ENCODE measurements at places on chromosomes 1 and 21. TPM values are rescaled to one million over a fixed set of nuclear protein-coding genes. Genes with fewer than 3 reads are reported as not detected.

Gene CD34
- total RNA-seq: not detected

Gene NDUFV3
- total RNA-seq: 72.1 TPM

Gene S100A14
- total RNA-seq: not detected

Gene SYNC
- 50.0 TPM for total RNA-seq

Gene FCMR
- total RNA-seq: 0.36 TPM

Gene GNAT2
- total RNA-seq: not detected

Gene FAM167B
- not detected for total RNA-seq

Gene FCRL1
- total RNA-seq: not detected

Gene ZNF697
- 0.22 TPM for total RNA-seq

Gene DNASE2B
- total RNA-seq: not detected

Gene CXADR
- total RNA-seq: 0.12 TPM

Gene PLEKHN1
- not detected for total RNA-seq

Gene NBPF4
- total RNA-seq: 4.4 TPM

Gene FAM177B
- total RNA-seq: not detected

Gene FCRLA
- 2.2 TPM for total RNA-seq

GRCh38 chr1:28482702-28483101 lies 23.1 kb upstream of the RCC1 start:
- no peak for DNase-seq

DNA sequence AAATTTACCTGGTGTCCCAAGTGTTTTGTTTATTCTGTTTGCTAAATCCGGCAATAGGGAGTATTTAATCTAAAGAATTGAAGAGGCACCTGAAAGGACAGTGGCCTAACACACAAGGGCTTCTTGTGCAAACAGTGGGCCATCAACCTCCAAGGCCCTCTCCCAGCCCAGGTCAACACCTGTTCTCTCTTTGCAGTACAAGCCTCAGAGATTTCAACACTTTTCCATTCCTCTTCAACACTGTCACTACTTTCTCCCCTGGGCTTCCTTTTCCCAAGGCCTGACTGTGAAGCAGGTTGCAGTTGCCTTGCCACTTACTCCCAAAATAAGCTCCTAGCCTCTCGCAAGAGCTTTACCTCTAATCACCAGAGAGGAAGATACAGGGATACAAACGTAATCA lies 3.2 kb upstream of the SNAPIN start:
- no peak for DNase-seq

GRCh38 chr1:91245435-91245834 lies 159.2 kb downstream of the HFM1 start:
- no peak for DNase-seq

- no peak for DNase-seq
These were observed 119.5 kb downstream of the PCBP3 start for GRCh38 chr21:45763074-45763473.

- no peak for DNase-seq
These were observed 383.5 kb downstream of the NTNG1 start for GRCh38 chr1:107524301-107524700.

- DNase-seq: no peak
These were observed 115.0 kb upstream of the GALNT2 start for GRCh38 chr1:229951856-229952534.

DNA sequence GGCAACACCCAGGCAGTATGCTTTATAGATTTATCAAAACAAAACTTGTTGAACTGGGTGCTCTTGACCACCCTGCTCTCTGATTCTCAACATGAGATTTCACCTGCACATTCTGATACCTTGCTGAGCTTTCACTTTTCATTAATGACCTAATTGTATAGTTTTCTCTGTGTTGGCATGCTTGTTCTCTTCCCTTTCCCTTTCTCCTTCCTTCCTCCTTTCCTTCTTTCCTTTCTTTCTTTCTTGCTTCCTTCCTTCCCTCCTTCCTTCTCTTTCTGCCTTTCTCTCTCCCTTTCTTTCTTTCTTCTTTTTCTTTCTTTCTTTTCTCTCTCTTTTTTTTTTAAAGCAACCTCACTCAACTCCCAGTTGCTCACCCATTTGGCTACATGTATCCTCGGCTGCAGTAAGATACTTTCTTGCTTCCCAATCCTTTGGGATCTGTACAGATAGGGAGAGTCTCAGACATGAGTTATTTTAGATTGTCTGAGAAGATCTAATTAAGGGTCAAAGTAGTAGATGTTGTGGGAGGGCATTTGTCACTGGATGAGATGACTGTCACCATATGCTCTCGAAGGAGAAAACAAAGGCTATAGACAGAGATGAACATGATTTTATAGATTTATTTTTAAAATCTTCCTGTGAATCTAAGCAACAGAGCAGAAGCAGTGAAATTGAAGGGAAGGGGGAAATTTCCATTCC lies 458.0 kb downstream of the USP25 start:
- no peak for DNase-seq

- no peak for DNase-seq
These were observed 46.1 kb downstream of the ADAMTS1 start for GRCh38 chr21:26798856-26799751.

- peak; percentile 61 for DNase-seq
These were observed 142.3 kb downstream of the PLXNA2 start for GRCh38 chr1:208101661-208102431.

DNA sequence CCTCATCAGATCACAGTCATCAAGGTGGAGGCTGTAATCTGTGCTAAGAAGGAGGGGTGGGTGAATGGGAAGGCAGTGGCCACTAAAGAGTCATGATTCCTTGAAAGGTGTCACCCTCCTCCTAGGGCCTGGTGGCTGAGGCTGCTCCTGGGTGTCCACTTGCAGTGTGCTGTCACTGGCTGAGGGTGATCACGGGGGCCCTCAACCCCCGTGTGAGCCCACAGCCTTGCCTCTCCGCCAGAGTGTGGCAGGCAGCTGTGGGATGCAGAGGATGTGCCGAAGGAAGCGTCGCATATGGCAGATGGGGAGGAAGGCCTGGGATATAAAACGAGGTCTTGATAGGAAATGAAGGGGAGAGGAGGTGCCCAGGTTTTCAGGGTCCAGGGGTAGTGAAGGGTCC lies 476.5 kb downstream of the PTPRU start:
- DNase-seq: no peak

- no peak for DNase-seq
These were observed 383.3 kb downstream of the RRAGC start for GRCh38 chr1:38476111-38476849.

DNA sequence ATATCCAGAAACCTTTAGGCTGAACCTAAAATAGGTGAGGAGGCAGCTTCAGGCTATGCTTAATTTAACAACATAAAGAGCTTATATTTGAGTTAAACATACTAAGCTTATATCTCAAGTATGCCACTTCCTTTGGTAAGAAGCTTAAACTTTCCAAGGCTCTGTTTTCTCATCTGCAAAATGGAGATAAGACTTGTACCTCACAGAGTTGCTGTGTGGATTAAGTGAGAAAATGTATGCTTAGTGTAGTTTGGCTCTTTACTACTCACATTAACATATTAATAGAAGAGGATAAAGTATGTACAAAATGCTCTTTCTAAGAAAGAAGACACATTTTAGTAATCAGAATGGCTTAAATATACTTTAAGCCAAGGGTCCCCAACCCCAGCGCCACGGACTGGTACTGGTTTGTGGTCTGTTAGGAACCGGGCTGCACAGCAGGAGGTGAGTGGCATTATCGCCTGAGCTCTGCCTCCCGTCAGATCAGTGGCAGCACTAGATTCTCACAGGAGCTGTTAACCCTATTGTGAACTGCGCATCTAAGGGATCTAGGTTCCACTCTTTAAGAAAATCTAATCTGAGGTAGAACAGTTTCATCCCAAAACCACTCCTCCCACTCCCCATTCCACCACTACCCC lies 77.2 kb downstream of the HS2ST1 start:
- no peak for DNase-seq

GRCh38 chr1:19888112-19888511 lies 5.9 kb downstream of the OTUD3 start:
- no peak for DNase-seq

DNA sequence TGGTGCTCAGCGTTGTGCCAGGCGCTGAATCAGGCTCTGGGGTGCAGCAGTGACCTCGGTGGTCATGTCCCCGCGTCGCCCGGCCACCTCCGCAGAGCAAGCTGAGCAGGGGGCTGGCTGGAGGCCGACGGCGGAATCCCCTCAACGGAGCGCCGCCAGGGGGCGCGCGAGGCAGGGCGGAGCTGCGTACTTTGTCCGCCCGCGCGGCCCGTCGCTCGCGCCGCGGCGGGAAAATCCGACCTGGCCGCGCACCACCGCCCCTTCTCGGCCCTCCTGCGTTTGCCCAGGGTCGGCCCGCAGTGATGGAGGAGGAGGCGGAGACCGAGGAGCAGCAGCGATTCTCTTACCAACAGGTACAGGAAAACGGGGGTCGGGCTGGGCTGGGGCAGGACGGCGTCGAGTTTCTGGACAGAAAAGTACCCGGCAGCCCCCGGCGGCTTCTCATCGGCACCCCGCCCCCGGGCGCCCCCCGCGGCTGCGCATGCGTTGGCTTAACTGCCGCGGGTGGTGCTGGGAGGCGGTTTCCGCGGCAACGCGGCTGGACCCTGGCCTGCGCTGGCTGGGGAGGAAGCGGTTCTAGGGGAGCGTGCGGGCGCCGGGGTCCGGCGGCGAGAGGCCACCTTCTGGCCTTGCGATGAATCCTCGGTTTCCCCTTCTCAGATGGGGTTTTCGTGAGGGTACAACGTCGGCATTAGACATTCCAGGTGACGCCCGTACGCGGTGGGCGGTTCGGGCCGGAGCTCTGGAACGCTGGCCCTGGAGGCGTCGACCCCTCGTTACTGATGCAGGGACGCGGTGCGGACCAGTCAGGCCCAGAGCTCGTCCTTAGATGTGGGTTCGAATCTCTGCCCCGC lies at the start of gene CENPS:
TSS of gene CENPS (plus strand) at position 218 of the 854 bp plus-strand sequence. CDS start at position 303, 85 bp downstream.
- peak; percentile 82 for DNase-seq

- DNase-seq: peak; percentile 21
These were observed 222.2 kb downstream of the NRIP1 start for GRCh38 chr21:14842601-14843000.

- no peak for DNase-seq
These were observed 25.5 kb upstream of the GTF2B start for GRCh38 chr1:88916883-88917282.

DNA sequence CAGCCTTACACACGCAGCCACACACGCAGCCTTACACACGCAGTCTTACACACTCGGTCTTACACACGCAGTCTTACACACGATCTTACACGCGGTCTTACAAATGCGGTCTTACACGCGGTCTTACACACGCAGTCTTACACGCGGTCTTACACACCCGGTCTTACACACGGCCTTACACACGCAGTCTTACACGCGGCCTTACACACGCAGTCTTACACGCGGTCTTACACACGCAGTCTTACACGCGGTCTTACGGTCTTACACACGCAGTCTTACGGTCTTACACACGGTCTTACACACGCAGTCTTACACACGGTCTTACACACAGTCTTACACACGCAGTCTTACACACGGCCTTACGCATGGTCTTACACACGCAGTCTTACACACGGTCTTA lies 111.9 kb downstream of the PRDM16 start:
- no peak for DNase-seq

DNA sequence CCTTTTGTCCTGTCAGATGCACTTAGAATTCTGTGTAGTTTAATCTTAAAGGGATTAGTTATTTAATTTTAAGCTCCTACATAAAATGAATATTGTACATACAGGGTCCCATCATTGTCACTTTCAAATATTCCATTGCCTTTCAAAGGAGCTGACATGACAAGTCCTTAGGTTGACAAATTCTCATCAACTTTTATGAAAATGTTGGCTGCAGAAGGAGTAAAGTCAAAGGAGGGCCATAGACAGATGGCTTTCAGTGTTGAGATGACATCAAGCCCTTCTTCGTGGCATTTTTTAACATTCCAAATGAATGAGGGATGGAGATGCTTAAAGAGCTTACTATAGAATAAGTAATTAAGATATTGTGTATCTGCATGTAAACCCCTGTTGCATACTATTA lies 15.4 kb downstream of the NFIA start:
- DNase-seq: no peak

DNA sequence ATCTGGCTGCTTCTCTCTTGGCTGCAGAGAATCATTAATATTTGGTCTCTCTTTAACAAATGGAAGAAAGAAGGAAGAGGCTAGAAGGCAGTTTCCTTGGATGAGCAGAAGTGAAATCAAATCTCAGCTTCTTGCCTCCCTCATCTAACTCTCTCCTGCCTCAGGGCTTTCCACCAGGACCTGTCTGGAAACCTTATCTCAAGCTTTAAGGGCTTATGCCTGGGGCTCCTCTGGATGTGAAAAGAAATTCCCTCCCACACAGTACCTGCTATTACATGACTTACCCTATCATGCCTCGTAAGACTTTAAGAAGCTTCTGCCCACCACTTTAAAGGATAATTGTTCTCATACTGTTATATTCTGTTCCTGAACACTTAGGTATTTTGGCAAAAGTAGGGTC lies 8.9 kb downstream of the VTCN1 start:
- no peak for DNase-seq

GRCh38 chr1:153932156-153933131 lies 9.7 kb upstream of the GATAD2B start:
- no peak for DNase-seq

DNA sequence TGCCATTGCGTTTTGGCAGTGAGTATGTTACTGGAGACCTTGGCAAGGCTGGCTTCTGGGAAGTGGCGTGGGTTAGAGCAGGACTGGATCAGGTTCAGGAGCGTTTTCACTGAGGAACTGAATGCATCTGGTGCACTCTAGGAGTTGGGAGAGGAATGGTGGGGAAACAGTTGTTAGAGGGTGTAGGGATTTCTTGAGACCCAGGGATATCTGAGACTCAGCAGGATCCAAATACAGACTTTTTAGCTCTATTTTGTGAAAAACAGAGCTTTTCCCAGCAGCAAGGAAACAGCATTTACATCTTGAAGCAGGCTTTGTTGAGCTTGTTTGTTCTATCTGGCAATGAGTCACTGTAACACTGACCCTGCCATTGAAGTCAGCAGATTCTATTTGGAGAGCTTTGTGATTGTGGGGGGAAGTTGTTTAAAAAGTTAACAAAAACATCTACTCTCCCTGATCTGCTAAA lies 56.9 kb upstream of the NRIP1 start:
- peak; percentile 49 for DNase-seq
